ENCODE measurements at places on chromosomes 5 and 9.
A peak's percentile ranks its signal among the peaks of the same experiment; 100 is the strongest.

DNA sequence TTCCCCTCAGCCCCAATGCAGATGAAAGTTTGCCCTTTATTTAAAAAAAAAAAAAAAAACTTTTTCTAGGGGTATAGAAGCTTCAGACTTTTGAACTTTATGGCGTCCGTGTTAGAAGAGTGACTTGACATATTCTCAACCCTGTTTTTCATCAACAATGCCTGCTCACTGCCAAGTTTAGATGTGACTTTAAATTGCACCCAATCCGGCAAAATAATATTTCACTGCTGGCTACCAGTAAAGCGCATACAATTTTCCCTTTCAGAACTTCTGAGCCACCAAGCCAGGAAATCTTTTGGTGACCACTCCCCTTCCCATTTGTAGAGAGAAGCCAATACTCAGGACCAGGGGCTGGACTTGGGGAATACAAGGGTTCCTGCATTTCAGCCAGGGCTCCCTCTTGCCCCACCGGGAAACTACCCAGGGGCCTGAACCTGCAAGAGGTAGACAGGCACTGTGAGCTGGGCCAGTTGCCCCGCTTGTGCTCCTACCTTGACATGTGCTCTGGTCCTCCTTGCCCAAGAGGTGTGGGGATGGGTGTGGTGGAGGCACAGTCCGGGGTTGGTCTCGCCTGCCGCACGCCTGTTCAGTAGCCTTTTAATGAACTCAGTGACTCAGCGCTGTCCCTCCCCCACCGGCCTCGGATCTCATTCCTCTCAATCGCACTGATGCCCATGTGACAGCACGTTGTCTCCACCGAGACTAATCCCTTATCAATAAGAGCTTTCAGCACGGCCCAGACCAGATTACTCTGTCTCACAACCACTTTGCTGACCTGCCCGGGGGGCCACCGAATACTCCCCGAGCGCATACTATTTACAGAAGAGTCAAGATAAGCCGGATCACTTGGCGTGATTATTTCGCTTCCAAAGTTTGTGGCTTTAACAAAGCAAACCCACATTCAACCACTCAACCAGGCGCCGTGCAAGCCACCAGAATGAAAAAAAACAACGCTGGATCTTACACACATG lies 226.4 kb downstream of the DCP2 start:
- DNase-seq: peak; percentile 9

DNA sequence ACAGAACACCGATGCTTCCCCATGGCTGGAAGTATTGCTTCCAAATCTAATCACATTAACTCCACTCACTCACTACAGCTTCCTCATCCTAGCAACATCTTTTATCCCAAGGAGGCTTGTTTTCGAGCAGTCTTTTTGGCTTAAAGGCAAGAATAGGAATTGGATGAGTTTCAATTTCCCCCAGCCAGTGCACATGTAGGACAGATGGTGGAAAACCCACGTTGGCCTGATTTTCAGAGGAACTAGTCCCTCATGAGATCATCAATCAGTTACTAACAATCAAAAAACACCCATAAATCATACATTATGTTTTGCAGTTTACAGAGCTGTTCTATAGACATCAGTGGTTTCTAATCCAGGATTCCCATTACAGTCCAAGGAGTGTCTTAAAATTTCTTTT lies 48.5 kb upstream of the AGXT2 start:
- no peak for DNase-seq

- peak; percentile 92 for DNase-seq
Measured at GRCh38 chr9:21110708-21111576, 30.7 kb downstream of the IFNW1 start.

- peak; percentile 31 for DNase-seq
Measured at GRCh38 chr5:132378580-132378979, 9.1 kb downstream of the SLC22A5 start.

DNA sequence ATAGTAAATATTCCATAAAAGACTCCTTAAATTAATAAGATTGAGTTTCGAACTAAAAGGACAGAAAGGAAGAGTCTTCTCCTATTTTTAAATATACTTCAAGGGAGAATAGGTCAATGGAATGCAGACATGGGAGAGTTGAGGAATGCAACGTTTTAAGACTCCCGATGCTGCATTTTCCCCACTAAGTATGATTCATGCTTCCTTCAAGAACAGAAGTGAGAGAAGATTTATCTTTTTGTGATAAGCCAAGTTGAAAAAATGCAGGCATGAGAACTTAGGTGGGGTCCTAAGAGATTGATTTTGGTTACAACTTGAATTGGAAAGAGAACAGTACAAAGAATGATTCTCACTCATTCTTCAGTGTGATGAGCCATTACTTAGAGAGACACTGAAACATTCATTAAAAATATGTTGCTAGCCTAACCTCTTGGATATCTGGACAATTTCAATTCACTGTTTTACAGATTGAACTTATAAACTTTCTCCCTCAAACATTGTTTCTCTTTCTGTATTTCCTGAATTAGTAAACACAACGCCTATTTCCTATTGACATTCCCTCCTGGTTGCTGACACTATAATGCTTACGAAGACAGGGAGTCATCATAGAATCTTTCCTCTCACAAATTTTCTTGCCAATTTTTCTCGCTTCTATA lies 1666.1 kb upstream of the WWC1 start:
- no peak for DNase-seq

- DNase-seq: no peak
Measured at GRCh38 chr9:83533296-83533695, 4.9 kb downstream of the FRMD3 start.

GRCh38 chr9:4290427-4290837 lies 9.4 kb downstream of the GLIS3 start:
- no peak for DNase-seq

DNA sequence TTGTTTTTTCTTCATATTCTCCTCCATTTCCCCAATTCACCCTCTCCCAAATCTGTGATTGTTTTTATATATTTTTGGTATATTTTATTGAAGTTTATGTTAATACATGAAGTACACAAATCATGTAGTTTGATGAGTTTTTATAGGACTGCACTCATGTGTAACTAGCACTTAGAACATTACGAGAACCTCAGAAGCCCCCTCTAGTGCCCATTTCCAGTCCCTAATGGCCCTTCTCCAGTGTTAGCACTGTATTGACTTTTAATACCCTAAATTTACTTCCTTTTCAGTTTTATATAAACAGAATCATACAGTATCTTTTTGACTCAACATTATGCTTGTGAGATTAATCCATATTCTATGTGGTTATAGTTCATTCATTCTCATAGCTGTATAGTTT lies 18.5 kb upstream of the FKTN start:
- DNase-seq: peak; percentile 40

- no peak for DNase-seq
Measured at GRCh38 chr9:113163001-113163400, 12.2 kb downstream of the SLC31A2 start.

DNA sequence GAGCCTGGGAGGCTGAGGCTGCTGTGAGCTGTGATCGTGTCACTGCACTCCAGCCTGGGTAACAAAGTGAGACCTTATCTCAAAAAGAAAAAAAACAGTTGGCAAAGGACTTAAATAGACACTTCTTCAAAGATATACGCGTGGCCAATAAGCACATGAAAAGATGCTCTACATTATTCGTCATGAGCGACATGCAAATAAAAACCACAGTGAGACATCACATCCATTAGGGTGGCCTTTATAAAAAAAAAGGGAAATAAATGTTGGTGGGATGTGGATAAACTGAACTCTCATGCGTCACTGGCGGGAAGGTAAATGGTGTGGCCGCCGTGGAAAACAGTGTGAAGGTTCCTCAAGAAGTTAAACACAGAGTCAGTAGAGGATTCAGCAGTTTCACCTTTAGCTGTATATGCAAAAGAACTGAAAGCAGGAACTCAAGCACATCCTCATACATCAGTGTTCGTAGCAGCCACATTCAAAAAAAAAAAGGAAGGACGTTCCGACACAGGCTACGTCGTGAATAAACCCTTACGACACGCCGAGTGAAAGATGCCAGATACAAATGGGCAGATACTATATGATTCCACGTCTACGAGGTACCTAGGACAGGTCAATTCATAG lies 24.5 kb upstream of the NRARP start:
- DNase-seq: peak; percentile 71

DNA sequence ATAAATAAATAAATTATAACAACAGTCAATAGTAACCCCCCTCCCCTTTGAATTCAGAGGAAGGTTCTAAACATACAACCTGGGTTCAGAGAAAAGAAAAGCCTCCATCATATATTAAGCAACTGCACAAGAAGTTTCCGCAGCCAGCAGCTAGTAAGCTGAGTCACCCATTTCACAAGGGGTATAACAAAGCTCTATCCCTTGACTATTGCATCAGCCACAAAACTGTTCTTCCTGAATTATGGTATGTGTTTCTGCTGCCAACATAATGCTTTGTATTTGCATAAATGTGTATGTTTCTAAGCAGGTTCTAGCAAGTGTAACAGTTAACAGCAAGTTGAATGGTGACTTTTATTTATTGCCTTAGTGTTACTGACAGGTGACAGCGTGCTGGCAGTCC lies 6.8 kb upstream of the CEP120 start:
- DNase-seq: peak; percentile 83

DNA sequence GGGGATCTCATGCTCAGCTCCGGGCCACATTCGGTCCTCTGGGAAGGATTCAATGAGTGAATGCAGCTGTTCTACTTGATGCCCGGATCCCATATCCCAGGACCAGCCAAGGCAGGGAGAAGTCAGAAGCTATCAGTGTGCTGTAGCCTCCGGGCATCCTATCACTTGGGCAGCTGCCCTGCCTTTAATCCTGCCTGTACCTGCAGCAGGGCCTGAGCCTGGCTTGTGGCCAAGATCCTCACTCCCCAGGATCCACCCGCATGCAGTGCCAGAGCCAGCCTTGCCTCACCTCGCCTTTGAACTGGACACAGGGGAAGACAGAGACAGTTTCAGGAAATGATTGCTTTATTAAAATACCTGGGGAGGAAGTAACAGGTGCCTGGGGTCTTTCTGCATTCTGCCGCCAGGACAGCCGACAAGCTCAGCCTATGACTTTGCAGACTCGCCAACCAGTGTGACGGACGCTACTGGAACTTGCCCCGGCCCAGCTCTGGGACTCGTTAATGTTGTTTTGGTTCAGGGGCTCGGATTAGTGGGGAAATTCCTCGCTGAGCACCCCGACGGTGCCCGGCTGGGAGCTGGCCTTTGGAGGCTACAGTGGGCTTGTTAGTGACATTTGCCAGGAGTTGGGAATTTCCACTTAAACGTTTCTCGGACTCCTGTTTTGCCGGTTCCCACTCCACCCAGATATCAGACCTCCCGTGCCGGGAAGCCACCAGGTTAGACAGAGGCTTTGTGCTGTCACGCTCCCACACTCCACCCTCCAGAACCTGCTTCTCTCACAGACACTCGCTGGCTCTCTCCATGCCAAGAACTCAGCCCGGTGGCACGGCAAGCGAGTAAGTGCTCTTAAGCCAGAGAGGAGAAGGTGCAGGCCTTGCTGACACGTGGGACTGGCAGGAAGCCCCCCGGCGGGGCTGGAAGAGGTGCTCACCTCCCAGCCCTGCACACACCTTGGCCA lies 721 bp downstream of the PTGES start:
- no peak for DNase-seq

- DNase-seq: no peak
Measured at GRCh38 chr5:154968953-154969352, 28.1 kb downstream of the MRPL22 start.

GRCh38 chr9:91929331-91929730 lies 20.7 kb downstream of the ROR2 start:
- no peak for DNase-seq

DNA sequence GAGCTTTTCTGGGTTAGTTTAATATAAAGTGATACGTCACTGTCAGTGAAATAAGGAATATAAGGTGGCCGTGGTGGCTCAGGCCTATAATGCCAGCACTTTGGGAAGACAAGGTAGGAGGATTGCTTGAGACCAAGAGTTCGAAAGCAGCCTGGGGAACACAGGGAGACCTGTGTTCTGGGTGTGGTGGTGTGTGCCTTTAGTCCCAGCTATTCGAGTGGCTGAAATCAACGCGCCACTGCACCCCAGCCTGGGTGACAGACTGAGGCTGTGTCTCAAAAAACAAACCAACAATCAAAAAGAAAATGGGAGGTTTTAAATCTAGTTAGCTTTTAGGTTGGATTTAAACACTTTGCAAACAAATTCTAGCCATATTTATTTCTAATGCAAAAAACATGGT lies 53.1 kb downstream of the NSD1 start:
- no peak for DNase-seq

- DNase-seq: no peak
Measured at GRCh38 chr9:26685818-26686217, 206.8 kb downstream of the CAAP1 start.

- no peak for DNase-seq
Measured at GRCh38 chr5:34571677-34572041, 84.5 kb upstream of the RAI14 start.

GRCh38 chr9:101727612-101728524 lies 10.6 kb downstream of the GRIN3A start:
- peak; percentile 68 for DNase-seq

- DNase-seq: no peak
Measured at GRCh38 chr9:109328978-109329637, 8.2 kb upstream of the EPB41L4B start.

- no peak for DNase-seq
Measured at GRCh38 chr9:105886136-105886535, 191.8 kb downstream of the TMEM38B start.

DNA sequence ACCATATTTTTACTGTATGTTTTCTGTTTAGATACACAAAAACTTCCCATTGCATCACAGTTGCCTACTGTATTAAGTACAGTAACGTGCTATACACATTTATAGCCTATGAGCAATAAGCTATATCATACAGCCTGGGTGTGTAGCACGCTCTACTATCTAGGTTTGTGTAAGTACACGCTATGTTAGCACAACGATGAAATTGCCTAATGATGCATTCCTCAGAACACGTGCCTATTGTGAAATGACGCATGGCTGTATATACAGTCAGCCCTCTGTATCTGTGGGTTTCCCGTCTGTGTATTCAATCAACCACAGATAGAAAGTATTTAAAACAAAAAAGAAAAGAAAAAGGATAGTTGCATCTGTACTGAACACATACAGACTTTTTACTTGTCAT lies 64.2 kb downstream of the SGCD start:
- no peak for DNase-seq

DNA sequence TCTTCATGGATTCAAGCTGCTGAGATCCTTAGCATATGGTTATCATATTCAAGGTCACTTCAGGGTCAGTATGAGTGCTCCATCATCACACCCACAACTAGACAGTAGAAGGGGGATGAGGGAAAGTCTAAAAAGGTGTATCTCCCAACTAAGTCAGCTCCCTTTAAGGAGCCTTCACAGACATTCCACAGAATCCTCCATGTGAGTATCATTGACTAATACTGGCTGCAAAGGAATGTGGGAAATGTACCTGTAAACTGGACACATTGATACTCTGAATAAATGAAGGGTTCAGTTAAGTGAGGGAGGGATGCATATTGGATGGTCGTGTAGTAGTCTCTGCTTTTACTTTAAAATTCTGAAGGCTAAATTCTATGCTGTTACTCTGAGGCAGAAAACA lies 330.7 kb downstream of the LRRC70 start:
- no peak for DNase-seq

DNA sequence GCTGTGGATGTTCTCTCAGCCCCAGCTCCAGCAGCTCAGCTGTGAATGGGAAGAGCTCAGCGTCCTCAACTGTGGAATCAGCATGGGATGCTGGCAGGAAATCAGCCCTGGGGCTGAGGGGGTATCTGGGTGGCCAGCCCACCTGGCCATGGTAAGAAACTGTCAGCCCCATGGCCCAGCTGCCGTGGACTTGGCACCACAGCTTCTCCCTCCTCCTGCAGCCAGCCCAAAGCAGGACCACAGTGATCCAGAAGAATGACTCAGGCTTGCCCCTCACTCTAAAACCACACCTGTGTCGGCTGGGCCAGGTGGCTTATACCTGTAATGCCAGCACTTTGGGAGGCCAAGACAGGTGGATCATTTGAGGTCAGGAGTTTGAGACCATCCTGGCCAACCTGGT lies 48.0 kb downstream of the SAR1B start:
- no peak for DNase-seq

- no peak for DNase-seq
Measured at GRCh38 chr5:36214436-36214835, 27.3 kb downstream of the NADK2 start.
